ENCODE measurements at places on chromosomes 5 and 9.
A peak's percentile ranks its signal among the peaks of the same experiment; 100 is the strongest.

DNA sequence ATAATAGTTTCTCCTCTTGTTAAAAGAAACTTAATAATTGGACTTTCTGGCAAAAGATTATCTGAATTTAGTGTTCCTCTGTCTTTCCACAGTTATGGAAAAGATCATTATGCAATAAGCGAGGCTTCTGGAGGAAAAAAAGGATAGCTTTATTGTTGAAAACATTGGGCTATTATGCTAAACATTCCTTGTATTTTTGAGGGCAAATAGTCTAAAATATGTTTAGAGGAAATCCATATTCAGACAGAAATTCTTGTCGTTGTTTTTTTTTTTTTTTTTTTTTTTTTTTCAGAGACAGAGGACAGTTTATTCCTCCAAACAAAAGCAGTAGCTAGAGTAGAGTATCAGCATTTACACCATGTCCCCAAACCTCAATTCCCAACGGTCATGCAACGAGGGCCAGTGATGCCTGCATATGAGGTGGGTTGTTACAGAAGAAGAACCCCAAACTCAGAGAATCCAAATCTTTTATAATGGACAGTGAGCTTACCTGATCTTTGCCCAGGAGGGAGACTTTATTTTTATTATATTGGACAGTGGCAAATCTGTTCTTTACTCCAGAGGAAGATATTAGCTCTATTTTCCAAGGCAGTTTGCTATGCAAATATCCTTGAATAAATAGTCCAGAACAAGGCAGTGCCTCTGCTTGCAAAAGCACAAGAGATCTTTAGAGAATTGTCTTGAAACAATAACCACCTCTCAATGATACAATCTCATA is 48.4 kb upstream of the CDK5RAP2 start:
- DNase-seq = no peak

DNA sequence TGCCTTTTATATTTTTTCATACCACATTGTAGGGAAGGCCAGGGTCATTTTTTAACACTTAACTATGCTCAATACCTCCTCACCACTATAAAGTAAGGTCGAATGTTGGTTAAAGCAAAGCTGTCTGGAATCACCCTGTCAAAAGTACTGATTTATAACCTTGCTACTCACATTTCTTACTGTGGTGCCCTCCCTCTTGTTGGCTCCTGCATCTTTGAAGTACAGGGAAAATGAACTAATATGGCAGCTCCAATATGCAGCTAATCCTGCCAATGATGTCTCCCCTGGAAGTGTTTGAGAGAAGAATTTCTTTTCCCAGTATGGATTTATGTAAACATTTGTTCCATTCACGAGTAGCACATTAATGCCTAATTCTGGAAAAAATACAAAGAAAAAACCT is 108.4 kb upstream of the RPS23 start:
- no peak for DNase-seq

- DNase-seq = no peak
Measured at GRCh38 chr5:154005648-154006047, 33.1 kb downstream of the FAM114A2 start.

DNA sequence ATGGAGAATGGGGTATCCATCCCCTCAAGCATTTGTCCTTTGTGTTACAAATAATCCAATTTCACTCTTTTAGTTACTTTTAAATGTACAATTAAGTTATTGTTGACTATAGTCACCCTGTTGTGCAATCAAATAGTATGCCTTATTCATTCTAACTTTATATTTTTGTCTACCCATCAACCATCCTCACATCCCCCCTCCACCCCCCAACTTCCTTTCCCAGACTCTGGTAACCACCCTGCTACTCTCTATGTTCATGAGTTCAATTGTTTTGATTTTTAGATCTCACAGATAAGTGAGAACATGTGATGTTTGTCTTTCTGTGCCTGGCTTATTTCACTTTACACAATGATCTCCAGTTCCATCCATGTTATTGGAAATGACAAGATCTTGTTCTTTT is 15.4 kb upstream of the RANBP17 start:
- DNase-seq = no peak

DNA sequence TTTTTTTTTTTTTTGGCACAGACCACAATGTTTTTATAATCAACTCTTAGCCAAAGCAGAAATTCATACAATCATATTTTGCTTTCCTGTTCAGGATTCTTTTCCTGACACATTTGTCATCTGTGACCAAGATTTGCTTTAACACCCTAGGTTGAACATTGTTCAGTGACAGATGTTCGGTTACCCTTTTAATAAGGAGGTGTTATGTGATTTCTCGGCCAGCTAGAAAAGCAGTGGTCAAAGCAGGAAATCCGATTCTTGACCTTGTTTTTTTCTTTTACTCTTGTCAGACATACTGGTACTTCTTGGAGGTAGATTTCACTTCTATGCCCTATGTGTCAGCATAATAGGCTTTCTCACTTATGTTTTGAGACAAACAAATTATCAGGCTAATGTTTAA is 335.3 kb upstream of the ACTBL2 start:
- no peak for DNase-seq

GRCh38 chr5:1831677-1832313 is 30.6 kb downstream of the NDUFS6 start:
- DNase-seq = no peak

DNA sequence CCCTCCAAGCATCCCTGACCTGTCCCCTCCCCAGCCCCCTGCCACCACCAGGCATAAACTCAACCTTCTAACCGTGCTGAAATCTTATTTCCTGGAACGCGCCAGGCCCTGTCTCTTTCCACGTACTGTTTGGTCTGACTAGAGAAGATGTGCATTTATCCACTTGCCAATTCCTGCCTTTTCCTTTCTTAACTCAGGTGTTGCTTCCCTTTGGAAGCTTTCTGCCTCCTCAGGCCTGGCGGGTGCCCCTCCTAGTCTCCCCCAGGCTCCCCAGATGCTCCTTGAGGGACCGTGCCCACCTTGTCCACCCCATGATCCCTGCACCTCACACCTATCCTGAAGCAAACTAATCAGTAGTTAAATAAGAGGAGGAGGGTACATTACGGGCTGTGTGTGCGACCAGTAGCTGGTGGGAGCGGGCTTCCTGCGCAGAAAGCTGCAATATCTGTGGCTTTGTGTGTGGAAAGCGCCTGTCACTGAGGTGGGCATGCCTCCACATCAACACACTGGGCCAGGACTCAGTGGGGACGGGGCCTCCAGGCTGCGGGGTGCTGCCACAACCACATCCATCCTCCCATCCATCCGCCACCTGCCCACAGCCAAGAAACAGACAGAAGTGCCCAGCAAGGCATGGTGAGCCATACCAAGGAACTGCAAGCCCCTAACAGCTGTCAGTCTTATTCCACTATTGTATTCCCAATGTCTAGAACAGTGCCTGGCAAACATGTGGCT is 73.5 kb downstream of the COL23A1 start:
- DNase-seq = no peak

DNA sequence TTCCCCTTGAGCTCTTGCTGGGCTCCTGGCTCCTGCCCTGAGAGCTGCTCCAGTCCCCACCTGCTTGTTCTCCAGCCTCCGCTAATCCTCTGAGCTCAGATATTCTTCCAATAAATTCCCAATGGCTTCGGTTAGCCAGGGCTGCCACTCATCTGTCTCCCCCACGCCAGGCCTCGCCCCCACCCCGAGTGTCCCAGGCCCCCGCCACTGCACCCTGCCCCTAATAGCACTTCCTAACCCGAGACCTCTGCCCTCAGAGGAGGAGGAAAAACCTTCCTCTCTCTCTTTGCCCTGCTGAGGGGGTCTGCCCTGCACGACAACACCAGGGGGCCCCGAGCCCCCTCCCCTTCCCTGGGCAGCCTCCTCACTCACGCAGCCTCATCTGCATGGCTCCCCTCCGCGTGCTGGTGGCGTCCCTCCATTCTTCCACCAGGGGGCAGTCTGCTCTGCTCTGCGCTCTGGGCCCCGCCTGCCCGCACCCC is 5.4 kb upstream of the LCN15 start:
- DNase-seq = peak; percentile 61

GRCh38 chr9:92463984-92464383 is 18.3 kb downstream of the ASPN start:
- DNase-seq = no peak

- DNase-seq = peak; percentile 13
Measured at GRCh38 chr5:149667084-149667828, 62.9 kb upstream of the PPARGC1B start.

DNA sequence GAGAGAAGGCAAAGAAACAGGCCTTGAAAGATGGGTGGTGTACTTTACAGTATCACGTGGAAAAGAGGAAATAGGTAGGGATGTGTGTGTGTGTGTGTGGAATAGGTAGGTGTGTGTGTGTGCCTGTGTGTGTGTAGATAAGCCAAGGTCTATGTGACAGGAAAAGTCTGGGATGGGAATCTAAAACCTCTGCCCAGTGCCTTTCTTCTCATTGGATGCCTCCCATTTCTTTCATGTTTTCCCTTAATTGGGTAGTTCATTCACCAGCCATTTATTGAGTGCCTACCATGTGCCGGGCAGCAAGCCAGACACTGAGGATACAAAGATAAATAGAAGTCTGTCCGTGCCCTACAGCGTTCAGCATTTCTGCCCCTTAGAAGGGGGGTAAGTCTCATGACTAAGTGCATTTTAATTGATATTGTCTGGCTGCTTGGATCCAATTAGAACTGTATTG is 1.0 kb downstream of the URM1 start:
- DNase-seq = no peak

GRCh38 chr9:70043689-70044489 is at the start of gene MAMDC2:
Gene MAMDC2 (plus strand): TSS chr9:70043848. CDS start chr9:70044198, 350 bp downstream.
- DNase-seq = no peak

DNA sequence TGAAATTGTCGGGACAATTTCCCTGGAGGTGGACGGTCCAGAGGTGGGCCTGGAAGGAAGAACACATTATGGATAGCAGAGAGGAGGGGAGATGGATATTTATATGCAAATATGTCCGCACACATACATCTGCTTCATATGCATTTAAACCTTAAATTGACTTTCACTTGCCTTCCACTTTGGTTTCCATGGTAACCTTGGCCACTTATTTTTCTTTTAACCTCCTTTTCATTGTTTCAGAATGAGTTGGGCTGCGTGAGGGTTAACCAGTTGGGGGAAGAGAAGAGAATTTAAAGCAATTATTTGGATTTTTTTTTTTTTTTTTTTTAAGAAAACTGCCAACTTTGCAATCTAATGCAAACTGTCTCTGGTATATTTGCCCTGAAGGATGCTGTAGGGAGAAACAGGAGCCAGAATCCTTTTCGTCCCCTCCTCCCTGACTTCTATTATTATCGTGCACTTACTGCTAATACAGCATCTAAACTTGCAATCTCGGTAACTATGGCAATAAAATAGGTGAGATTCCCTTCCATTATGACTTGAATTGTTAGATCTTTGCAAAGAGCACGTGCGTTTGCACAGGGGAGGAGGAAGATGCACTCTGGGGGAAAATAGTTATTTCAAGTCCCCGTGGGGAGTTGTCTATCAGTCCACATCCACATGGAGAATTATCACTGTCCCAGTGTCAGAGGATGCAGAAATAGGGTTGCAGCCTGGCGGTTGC is 35.6 kb downstream of the TLR4 start:
- DNase-seq = no peak

- no peak for DNase-seq
Measured at GRCh38 chr5:62477801-62478200, 65.2 kb downstream of the IPO11 start.

DNA sequence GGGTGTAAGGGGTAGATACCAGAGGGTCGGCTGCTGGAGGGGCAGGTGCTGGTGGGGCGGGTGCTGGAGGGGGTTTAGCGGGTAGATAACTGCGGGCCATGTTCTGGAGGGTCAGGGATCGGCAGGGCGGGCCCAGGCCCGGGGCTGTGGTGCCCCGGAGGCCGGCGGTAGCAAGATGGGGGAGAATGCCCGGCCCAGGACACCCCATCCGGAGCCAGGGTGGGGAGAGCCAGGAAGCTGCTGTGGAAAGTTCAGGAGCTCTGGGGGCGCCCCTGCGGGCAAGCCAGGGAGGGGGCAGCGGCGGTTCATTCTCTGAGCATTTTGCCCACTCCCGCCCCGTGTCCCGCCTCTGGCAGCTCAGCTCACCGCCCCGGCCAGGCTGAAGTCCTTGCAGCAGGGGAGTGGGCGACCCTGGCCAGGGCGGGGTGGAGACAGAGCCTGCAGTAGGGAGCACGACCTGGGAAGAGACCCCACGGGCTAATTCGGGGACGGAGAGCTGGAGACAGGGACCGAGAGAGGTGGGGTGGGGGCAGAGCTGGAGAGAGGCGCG is 538 bp downstream of the PRRT1B start:
- DNase-seq = no peak

GRCh38 chr5:159226451-159226850 is 17.1 kb upstream of the RNF145 start:
- DNase-seq = no peak

DNA sequence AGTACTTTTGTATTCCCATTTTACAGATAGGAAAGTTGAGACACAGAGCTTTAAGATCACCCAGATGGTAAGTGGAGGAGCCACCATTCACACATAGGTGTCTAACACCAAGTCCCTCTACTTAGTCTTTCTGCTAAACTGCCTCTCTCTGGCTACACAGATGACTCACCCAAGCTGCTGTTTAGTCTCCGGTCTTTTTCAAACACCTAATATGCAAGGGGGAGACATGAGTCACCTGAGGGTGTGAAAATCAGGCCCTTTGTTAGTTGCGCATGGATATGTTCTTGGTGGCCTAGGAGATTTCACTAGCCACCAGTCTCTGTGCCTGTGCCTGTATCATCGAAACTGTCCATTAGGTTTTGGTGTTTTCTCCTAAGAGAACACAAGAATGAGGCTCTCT is 117.8 kb downstream of the MAST4 start:
- DNase-seq = no peak

DNA sequence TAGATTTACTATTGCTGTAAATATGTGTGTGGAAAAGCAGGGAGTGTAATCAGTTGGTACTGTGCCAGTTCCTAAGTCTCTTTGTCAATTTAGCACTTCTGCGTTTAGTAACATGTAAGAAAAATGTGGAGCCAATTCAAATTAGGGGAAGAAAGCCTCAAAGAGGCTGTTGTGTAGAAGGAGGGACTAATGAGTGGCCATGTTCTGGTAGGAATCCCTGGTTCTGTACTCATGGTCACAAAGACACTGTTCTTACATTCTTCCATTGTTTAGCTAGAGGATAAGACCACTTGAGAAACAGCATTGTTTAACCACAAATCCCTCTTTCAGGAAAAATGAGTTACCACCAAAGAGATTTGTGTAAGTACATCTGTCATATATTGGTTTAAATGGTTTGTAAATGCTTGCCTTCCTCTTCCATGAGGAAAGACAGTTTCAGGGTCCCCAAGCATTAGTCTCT is 14.9 kb downstream of the ARHGEF28 start:
- DNase-seq = no peak

Data from CD4-positive, alpha-beta T cell treated with Interleukin-17A for 4 hours (primary cell).